ENCODE measurements at places on chromosomes 5 and 9. TPM values are rescaled to one million over a fixed set of nuclear protein-coding genes. Genes with fewer than 3 reads are reported as not detected.

Gene MLLT3
- total RNA-seq, result 74.8 TPM

Gene SGCD
- 86.6 TPM for total RNA-seq

Gene NUTM2F
- total RNA-seq, result not detected

Gene GAPVD1
- 27.5 TPM for total RNA-seq

Gene NMUR2
- total RNA-seq, result 0.18 TPM

Gene TNFAIP8
- total RNA-seq, result 12.7 TPM

Gene PPP2R2B
- 3.5 TPM for total RNA-seq

Gene CDH12
- 1.3 TPM for total RNA-seq

Gene LPCAT1
- 23.6 TPM for total RNA-seq

Gene CCL28
- total RNA-seq, result 0.22 TPM

- no peaks in the 10 kb centered on the region for H3K36me3 ChIP-seq
- no peak overlapping the region for H3K27ac ChIP-seq
- DNase-seq, result no peak
- H3K4me1 ChIP-seq, result peaks cover 12% of the 10 kb centered on the region
Observed at GRCh38 chr5:2172471-2172870, 289.7 kb upstream of the IRX4 start.

GRCh38 chr5:150672884-150673275 lies 11.8 kb downstream of the MYOZ3 start:
- DNase-seq, result no peak
- peaks cover 5% of the 10 kb centered on the region for H3K36me3 ChIP-seq
- H3K27ac ChIP-seq, result peak overlapping the region; percentile 78
- H3K4me1 ChIP-seq, result peaks cover 37% of the 10 kb centered on the region

GRCh38 chr9:70935856-70936255 lies 185.6 kb downstream of the TRPM3 start:
- no peaks in the 10 kb centered on the region for H3K27me3 ChIP-seq
- no peak overlapping the region for H3K4me3 ChIP-seq
- no peaks in the 10 kb centered on the region for H3K36me3 ChIP-seq
- H3K27ac ChIP-seq, result no peak overlapping the region
- DNase-seq, result peak; percentile 66

DNA sequence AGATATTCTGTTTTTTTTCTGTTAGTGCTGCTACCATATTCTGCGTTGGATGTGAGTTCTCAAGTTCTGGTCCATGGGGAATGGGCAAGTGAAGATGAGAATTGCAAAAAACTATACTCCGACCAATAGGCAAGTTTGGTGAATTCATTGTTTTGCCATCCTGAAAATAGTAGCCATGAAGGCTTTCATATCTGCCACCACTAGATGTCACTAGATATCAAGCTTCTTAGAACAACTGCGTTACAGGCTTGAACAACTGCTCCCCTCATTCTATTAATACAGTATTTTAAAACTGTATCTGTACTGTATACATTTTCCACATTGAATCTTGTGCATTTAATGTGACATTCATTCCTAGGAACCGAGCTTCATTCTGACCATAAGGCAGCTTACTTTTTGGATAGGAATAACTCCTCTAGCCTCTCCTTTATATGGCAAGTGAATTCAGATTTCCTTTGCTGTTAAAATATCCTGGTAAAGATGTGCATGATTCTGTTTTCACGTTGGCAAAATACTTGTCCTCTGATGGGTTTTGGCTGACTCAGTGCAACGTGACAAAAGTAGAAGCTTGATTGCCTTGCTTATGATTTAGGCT lies 163.6 kb downstream of the SREK1 start:
- no peaks in the 10 kb centered on the region for H3K36me3 ChIP-seq
- H3K27ac ChIP-seq, result no peak overlapping the region
- H3K4me1 ChIP-seq, result peaks cover 3% of the 10 kb centered on the region

DNA sequence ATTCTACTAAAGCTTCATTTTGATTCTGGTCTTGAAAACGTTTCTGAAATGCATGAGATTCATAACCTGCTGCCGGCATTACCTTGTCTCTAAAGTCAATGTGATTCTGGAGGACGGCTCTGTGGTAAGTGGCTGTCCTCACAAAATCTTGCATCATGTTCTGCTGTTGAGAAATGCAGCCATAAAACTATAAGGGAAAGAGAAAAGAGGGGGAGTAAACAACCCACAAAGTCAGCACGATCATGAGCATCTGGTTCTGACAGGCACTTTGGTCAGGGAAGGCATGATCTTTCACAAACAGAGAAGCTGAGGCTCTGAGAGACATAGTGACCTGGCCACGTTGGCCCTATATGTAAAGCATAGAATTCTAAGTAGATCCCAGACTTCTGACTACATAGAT lies 168.9 kb upstream of the PUM3 start:
- no peaks in the 10 kb centered on the region for H3K4me1 ChIP-seq
- no peak overlapping the region for H3K27ac ChIP-seq
- no peaks in the 10 kb centered on the region for H3K27me3 ChIP-seq
- H3K36me3 ChIP-seq, result no peaks in the 10 kb centered on the region

GRCh38 chr9:69412741-69413150 lies 87.7 kb downstream of the ENTREP1 start:
- no peaks in the 10 kb centered on the region for H3K27me3 ChIP-seq
- H3K27ac ChIP-seq, result no peak overlapping the region
- no peaks in the 10 kb centered on the region for H3K36me3 ChIP-seq
- peak; percentile 64 for DNase-seq

- no peak for DNase-seq
- H3K4me3 ChIP-seq, result no peak overlapping the region
- H3K27me3 ChIP-seq, result no peaks in the 10 kb centered on the region
- H3K36me3 ChIP-seq, result no peaks in the 10 kb centered on the region
Observed at GRCh38 chr9:124209774-124210173, 48.0 kb upstream of the NEK6 start.

DNA sequence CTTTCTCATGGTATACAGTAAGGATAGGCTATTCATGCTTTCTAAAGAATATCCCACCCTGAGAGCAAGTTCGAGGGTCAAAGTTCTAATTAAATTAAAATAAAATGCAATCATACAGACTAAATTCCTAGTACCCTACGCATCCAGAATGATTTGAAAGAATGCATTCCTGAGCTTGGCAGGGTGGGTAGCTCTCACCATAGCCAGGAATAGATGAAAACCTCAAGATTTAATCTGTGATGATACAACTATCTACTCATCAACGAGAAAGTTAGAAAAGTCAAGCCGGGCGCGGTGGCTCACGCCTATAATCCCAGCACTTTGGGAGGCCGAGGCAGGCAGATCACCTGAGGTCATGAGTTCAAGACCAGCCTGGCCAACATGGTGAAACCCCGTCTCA lies 32.3 kb downstream of the SERINC5 start:
- H3K4me1 ChIP-seq, result peaks cover 12% of the 10 kb centered on the region
- no peaks in the 10 kb centered on the region for H3K36me3 ChIP-seq
- no peaks in the 10 kb centered on the region for H3K27me3 ChIP-seq
- DNase-seq, result no peak
- no peak overlapping the region for H3K4me3 ChIP-seq

DNA sequence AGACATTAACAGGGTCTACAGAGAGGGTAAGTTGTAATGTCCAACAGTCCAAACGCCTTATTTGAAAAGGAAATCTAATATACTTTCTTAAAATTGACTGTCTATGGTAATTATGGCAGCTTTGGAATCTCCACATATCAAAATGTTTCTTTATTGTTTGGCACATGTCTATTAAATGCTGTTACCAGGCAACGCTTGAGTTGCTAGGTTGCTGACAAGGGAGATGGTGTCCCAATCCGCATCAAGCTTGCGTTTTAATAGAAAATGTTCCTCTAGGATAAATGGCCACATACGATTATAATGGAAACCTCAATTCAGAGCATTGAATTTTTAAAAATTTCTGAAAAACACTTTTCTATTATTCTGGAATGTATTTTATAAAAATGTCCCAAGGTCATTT lies 9.2 kb downstream of the ANXA1 start:
- no peaks in the 10 kb centered on the region for H3K4me1 ChIP-seq
- H3K27ac ChIP-seq, result no peak overlapping the region
- no peak for DNase-seq
- peaks cover 4% of the 10 kb centered on the region for H3K36me3 ChIP-seq
- H3K4me3 ChIP-seq, result no peak overlapping the region

DNA sequence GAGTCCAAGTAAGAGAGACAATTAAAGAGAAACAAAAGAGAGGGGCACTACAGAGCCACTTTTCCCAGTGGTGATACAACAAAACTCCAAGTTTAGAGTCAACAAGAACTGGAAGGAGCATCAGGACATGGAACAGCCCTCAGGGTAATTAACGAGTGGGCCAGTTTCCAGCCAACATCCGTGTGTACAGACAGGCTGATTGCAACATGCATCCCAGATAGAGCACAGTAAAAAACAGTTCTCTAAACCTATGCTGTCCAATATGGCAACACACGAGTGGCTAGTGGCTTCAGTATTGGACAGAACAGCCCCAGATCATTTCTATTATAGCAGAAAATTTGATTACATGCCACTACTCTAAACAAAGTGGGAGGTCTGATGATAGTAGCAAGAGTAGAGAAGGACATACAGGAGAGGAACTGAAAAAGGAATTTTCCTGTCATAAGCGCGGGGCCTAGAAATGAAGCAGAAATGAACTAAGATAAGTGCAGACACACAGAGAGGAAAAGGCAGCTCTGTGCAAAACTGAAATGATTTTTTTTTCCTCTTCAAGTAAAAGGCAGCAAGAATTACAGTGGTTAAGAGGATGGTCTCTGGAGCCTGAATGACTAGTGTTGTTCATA lies 175.6 kb upstream of the CCNG1 start:
- no peaks in the 10 kb centered on the region for H3K27me3 ChIP-seq
- no peak overlapping the region for H3K4me3 ChIP-seq
- peak; percentile 4 for DNase-seq
- H3K36me3 ChIP-seq, result no peaks in the 10 kb centered on the region

GRCh38 chr9:123686131-123686828 lies 243.6 kb downstream of the DENND1A start:
- no peak overlapping the region for H3K27ac ChIP-seq
- no peaks in the 10 kb centered on the region for H3K27me3 ChIP-seq
- peaks cover 19% of the 10 kb centered on the region for H3K4me1 ChIP-seq

GRCh38 chr9:110128664-110129329 lies 79.2 kb downstream of the C9orf152 start:
- peak overlapping the region; percentile 95 for H3K27ac ChIP-seq
- no peaks in the 10 kb centered on the region for H3K36me3 ChIP-seq
- H3K4me1 ChIP-seq, result peaks cover 58% of the 10 kb centered on the region
- DNase-seq, result peak; percentile 28
- H3K27me3 ChIP-seq, result no peaks in the 10 kb centered on the region

GRCh38 chr9:129070696-129071525 lies 10.0 kb upstream of the DOLPP1 start:
- H3K36me3 ChIP-seq, result peaks cover 53% of the 10 kb centered on the region
- no peaks in the 10 kb centered on the region for H3K27me3 ChIP-seq
- H3K4me1 ChIP-seq, result peaks cover 18% of the 10 kb centered on the region
- H3K4me3 ChIP-seq, result no peak overlapping the region
- DNase-seq, result no peak

DNA sequence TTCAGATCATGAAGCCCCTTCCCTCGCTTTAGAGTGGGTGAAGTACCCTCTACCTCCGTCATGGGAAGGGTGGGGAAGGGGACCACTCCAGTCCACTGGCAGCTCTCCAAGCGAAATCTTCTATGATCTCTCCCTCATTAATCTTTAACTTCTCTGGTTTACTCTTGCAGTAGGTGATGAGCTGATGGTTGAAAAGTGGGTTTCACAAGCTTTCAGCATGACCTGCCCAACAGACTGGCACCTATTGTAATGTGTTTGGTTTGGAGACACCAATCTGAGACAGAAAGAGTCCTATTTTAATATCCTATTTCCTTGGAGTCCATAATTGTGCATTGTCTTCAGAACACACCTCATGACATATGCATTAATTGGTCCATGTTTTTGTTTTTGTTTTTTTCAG lies 70.8 kb upstream of the TGFBR1 start:
- DNase-seq, result no peak
- no peak overlapping the region for H3K4me3 ChIP-seq
- H3K4me1 ChIP-seq, result no peaks in the 10 kb centered on the region
- peaks cover 51% of the 10 kb centered on the region for H3K36me3 ChIP-seq
- no peaks in the 10 kb centered on the region for H3K27me3 ChIP-seq
- no peak overlapping the region for H3K27ac ChIP-seq

GRCh38 chr5:80168388-80169028 lies 87.3 kb downstream of the SERINC5 start:
- H3K36me3 ChIP-seq, result peaks cover 12% of the 10 kb centered on the region
- no peak overlapping the region for H3K4me3 ChIP-seq
- H3K4me1 ChIP-seq, result no peaks in the 10 kb centered on the region
- no peak overlapping the region for H3K27ac ChIP-seq
- H3K27me3 ChIP-seq, result no peaks in the 10 kb centered on the region
- DNase-seq, result peak; percentile 54

DNA sequence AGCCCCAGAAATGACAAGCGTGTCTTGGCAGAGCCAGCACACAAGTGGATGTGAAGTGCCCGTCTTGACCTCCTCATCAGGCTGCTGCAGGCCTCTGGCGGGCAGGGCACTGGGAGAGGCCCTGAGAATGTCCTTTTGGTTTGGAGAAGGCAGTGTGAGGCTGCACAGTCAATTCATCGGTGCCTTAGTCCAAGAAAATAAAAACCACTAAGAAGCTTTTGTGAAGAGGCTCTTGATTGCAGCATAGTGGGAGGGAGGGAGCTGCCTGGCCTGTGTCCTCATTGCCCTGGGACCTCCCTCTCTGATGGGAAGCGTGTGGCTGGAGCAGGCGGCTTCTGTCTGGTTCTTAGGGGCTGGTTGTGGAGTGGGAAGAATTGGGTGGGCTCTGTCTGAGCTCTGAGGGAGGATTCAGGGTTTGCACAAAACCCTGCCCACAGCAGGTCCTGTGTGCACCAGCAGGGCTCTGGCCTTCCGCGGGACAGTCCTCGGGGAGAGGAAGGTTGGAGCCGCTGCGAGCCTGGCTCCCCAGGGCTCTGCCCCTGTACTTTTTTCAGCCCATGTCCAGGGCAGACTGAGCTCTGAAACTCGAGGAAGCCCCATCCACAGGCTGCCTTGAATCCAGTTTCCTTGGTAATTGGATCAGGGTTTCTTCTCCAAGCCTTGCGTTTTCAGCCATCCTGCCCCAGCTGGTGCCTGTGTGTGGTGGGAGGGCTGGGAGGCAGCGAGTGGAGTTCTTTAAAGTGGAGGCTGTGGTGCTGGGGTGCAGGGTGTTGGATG lies 1.1 kb downstream of the HRCT1 start:
- no peaks in the 10 kb centered on the region for H3K27me3 ChIP-seq
- no peak overlapping the region for H3K4me3 ChIP-seq
- peak; percentile 90 for DNase-seq
- H3K27ac ChIP-seq, result peak overlapping the region; percentile 95
- H3K36me3 ChIP-seq, result no peaks in the 10 kb centered on the region
